ENCODE measurements at places on chromosomes 12 and 14.

DNA sequence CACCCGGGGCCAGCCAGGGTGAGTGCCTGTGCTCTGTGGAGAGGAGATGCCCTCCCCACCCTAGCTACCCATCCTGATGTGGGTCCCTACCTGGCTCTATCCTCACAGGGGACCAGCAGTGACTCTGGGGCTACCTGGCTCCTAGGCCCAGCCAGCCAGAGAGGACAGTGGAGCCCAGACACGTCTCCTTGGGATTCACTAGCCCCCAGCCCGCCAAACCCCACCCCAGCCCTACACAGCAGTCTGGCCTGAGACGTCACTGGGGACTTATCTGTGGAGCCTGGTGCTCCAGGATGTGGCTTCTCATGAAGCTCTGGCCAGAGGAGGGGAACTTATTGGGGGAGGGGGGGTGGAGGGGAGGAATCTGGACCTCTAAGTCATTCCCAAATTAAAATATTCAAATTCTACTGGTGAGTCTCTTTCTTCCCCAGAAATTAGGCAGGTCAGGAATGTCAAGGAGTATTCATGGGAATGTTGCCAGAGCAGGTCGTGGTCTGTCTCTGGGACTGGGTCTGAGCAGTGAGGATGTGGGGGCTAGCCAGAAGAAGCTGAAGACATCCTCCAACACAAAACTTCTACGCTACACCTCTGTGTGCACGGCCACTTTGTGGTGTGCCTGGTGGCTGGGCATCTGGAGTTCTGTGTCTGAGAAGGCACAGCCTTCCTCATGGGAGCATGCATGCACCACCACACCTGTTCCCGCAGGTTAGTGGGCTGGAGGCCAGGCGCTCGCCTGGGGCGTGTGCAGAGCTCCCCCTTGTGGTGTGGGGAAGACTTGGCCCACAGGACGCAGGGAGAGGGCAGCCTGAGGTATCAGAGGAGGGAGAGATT is 2.7 kb downstream of the CMTM5 start:
- DNase-seq: peak; percentile 44

- DNase-seq: no peak
These were observed 10.6 kb upstream of the FOXN3 start for GRCh38 chr14:89427426-89428172.

GRCh38 chr14:99360774-99361595 is 89.0 kb upstream of the BCL11B start:
- DNase-seq: no peak

- no peak for DNase-seq
These were observed 218.6 kb upstream of the SYT1 start for GRCh38 chr12:78645956-78646355.

DNA sequence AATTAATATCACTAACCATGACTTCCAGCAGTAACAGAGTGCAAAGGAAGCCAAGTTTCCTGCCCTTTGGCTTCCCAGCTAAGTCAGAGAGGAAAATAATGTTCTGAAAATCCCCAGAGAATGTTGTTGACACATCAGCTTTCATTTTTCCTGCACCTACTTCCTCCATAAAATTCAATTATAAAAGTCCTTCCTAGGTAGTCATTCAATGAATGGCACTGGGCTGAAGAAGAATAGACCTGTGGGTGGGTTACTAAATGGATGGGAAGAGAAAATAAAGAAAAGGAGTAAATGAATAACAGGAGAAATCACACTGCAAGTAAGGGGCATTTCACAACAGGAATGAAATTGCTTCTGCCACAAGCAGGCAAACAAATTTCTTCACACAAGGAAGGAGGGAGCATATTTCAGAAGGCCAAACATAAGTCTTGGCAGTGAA is 73.2 kb upstream of the MDM1 start:
- no peak for DNase-seq

DNA sequence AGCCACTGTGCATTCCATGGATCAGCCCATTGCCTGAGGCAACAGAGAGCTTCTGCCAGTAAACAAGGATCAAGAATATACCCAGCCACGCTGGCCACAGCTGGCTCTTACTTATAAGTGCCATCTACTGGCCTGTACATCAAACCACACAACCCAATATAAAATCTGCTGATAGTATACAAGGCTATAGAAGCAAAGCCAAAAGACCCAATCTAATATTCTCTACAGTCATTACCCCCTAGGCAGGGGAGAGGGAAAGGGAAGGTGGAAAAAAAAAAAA is 4.4 kb upstream of the FAM186B start:
- no peak for DNase-seq

- no peak for DNase-seq
These were observed 14.9 kb upstream of the PLEKHG3 start for GRCh38 chr14:64689289-64689688.

GRCh38 chr14:89293314-89293916 is 123.6 kb downstream of the FOXN3 start:
- DNase-seq: no peak

GRCh38 chr12:59403259-59403932 is 192.4 kb upstream of the SLC16A7 start:
- no peak for DNase-seq

DNA sequence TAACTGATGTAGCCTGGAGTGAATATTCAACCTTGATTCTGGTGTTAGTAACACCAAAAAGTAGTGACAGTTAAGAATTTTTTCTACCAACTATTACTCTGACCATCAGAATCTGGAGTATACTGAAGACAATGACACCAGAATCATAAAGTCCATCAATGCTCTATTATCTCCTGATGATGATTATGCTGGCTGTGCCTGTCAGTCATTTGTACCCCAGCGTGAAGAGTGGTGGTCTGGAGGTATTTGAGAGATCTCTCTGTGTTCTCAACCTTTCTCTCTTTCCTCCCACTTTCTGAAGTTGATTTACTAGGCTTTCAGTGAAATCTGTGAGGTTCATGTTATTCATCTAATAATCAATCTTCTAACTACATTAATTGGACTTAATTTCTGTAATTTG is 615.4 kb downstream of the SLC16A7 start:
- DNase-seq: no peak

- DNase-seq: peak; percentile 6
These were observed 165.5 kb downstream of the KIF21A start for GRCh38 chr12:39277416-39277815.

- no peak for DNase-seq
These were observed 33.5 kb downstream of the CYP46A1 start for GRCh38 chr14:99717682-99718013.

GRCh38 chr12:2856051-2856450 is 788 bp downstream of the TEX52 start:
- no peak for DNase-seq

DNA sequence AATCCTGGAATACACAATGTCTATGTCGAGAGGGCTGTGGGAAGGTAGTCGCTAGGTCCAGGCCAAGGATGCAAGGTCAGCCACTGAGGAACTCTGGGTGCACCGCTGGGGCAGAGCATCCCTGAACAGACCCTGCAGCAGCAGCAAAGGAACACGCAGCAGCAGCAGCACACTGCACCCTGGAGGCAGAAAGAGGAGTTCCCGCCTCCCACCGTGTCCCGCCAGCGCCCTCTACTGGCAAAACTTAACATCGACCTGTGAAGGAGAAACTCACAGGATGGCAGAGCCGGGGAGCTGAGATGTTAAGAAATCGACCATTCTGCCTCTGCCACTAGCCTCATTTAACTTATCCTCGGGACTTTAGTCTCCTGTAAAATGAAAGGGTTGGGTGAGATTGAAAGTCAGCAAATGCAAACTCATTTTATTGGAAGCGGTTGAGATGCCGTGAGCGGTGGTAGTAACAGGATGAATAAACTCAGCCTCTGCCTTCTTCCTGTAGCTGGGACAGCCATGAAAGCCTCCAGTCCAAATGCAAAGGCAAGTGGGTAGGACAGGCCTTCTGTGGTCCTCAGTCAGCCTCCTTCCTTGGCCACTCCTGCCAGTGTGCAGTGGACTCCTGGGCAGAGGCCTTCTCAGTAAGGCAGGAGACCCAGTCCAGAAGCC is 45.6 kb downstream of the STAB2 start:
- peak; percentile 51 for DNase-seq

GRCh38 chr14:106842687-106843086 is 1316.3 kb downstream of the TMEM121 start:
- DNase-seq: no peak

- no peak for DNase-seq
These were observed 74.8 kb upstream of the MGAT4C start for GRCh38 chr12:86331012-86331411.

- DNase-seq: peak; percentile 73
These were observed 16.1 kb upstream of the GNG2 start for GRCh38 chr14:51844081-51844881.

- no peak for DNase-seq
These were observed 44.3 kb upstream of the TRIM9 start for GRCh38 chr14:51139121-51139681.

DNA sequence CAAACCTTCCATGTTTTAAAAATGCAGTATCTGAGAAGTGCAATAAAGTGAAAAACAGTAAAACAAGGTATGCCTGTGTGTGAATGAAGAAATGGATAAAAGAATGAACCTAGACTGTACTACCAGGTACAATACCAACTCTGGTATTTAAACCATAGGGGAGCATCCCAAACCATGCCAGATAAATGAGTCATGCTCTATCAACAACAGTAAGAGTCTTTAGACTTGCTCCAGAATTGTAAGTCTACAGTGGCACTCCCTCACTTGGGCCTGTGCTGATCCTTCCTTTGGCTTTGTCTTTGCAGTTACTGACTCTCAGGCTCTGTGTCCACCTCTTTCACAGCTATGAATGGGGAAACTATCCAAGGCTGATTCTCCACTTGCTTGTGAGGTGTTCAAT is 38.1 kb downstream of the BBS10 start:
- no peak for DNase-seq

- DNase-seq: no peak
These were observed 57.1 kb downstream of the ATG14 start for GRCh38 chr14:55354500-55354899.

GRCh38 chr12:121513464-121514183 is 67.2 kb downstream of the KDM2B start:
- DNase-seq: peak; percentile 74

GRCh38 chr14:35883677-35884293 is 57.6 kb downstream of the BRMS1L start:
- DNase-seq: no peak
